ENCODE measurements at places on chromosomes 12 and 14. TPM values are rescaled to one million over a fixed set of nuclear protein-coding genes. Genes with fewer than 3 reads are reported as not detected.
A peak's percentile ranks its signal among the peaks of the same experiment; 100 is the strongest.

LYZ gene
- 27.3 TPM for total RNA-seq

OAS2 gene
- 7.6 TPM for total RNA-seq

GYS2 gene
- total RNA-seq = 0.06 TPM

GRCh38 chr12:67482751-67483661, 165.5 kb upstream of the DYRK2 start:
- DNase-seq = peak; percentile 74

SDR9C7 gene
- total RNA-seq = not detected

- DNase-seq = no peak
Measured at GRCh38 chr12:52005903-52006703, 643 bp upstream of the TAMALIN start.

GRCh38 chr14:32477396-32477795, 148.3 kb downstream of the AKAP6 start:
- no peak for DNase-seq

KRT78 gene
- total RNA-seq = not detected

- DNase-seq = no peak
Measured at GRCh38 chr12:6122201-6122600, 2.3 kb downstream of the VWF start.

All from adrenal gland (tissue), 19 donors.